ENCODE measurements at places on chromosomes 13 and 19.
A peak's percentile ranks its signal among the peaks of the same experiment; 100 is the strongest.

- no peak for DNase-seq
Measured at GRCh38 chr19:52492994-52493470, 34.4 kb upstream of the ZNF808 start.

DNA sequence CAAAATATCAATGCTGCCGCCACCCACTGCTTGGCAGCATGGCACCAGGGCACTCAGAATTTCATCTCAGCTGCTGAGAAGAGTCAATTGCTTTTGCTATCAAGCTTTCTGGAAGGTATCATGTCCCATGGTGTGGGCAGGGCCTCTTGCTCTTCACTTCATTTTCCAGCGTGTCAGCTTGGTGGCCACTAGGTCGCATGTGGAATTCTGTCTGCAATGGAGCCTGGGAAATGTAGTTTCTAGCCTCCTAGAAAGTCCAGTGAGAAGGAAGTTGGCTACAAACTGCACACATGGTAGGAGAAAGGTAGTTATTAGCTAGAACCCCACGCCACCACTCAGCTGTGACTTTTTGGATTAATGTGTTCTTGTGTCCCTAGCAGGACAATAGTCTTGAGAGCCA is 105.3 kb downstream of the MYO16 start:
- no peak for DNase-seq

DNA sequence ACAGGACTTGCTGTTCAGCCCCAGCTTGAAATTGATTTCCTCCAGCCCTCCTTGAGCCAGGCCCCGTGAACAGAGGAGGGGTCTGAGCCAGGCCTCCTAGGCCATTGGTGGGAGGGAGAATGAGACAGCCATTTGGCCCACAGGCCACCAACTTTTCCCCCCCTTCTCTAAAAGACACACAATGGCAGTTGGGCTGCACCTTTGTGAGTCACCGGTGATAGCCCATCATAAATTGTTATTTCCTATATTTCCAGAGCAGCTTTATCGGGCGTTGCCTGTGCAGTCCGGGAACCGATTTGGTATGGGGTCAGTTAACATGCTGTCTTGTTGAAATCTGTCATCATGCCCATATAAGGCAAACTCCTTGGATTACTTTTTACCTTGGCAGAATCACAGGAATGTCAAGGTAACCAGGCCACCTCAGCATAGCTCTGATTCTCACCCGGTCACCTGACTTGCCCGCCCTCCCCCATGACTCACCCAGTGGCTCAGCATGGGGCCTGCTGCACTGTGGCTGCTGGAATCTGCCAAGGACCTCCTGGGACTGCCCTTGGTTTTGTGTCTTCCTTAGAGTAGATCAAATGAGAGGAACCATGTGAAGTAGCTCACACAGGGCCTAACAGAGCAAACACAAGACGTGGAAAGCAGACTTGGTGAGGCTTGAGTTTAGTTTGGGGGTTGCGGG is 36.1 kb downstream of the ACTN4 start:
- DNase-seq = peak; percentile 61

DNA sequence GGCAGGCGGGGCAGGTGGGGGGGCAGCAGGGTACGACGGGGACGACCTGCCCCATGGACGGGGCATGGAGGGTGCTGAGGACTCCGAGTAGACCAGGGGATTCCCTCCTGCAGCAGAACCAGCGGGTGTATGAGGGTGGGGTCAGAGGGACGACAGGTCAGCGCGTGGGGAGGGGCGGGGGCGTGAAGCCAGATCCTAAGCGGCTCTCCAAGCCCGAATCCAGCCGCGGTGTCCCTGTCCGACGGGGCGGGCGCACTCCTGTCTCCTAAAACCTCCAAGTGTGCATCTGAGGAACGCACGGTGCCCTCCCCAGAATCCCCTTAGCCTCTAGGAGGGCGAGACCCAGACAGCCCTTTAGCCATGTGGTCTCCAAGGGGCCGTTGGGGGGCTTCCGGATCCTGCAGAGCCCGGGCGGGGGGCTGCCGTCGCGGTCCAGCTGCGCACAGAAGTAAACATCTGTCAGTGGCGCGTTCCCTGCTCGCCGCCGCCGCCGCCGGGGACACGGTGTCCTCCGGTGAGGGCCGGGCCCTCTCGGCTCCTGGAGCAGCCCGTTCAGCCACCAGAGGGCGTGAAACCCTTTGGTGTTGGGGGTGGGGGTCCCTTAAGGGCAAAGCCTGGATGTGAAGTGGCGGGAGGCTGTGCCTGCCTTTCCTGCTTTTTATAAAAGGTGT is 730 bp downstream of the NRTN start:
- peak; percentile 48 for DNase-seq

DNA sequence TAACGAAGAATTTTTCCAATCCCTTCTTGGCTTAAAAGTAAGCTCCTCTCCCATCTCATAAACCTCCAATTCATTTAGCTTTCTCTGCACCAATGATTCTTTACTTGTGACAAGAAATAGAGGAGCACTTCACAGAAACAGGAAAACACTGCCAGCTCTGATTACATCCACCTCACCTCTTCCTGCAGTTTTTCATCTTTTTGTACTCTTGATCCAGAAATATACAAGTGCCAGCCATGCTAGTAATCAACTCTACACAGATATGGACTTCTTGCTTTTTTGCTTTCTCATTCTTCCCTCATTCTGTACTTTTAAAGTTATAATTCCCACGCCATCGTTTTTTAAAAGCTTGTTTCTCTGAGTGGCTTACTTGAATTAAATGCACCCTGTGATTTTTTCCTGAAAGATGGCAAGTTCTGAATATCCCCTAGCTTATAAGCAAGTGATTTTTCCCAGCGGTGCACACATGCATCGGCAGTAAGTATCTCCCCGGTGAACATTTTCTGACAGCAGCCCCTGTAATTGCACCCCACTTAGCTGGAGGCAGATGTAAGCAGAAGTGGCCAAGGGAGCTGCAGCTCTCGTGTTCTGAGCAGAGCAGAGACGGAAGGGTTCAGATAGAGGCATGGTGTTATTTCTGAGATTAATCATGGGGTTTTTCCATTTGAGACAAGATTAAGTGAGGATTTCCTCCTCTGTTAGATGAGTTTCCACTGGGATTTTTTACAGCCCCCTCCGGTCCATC is 340.7 kb downstream of the SLC7A1 start:
- DNase-seq = no peak

DNA sequence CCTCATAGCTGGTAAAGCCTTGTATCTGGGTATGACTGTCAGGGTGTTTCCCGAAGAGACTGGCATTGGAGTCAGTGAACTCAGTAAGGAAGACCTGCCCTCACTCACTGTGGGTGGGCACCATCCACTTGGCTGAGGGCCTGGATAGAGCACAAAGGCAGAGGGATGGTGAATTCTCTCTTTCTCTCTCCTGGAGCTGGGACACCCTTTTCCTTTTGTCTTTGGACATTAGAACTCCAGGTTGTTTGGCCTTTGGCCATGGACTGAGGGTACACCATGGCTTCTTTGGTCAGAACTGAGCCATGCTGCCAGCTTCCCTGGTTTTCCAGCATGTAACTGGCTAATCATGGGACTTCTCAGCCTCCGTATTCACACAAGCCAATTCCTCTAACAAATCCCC is 4.6 kb upstream of the CEACAM1 start:
- no peak for DNase-seq

DNA sequence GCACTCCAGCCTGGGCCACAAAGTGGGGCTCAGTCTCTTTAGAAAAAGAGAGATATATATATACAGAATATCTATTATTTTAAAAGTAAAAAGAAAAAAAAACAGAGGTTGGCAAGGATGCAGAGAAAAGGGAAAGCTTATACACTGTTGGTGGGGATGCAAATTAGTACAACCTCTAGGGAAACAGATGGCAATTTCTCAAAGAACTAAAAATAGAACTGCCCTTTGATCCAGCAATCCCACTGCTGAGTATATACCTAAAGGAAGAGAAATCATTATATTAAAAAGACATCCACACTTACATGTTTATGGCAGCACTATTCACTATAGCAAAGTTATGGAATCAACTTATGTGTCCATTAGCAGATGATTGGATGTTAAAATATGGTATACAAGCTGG is 28.6 kb upstream of the SLC1A6 start:
- no peak for DNase-seq

- DNase-seq = no peak
Measured at GRCh38 chr19:47374876-47375693, 26.0 kb downstream of the DHX34 start.

- no peak for DNase-seq
Measured at GRCh38 chr19:1522061-1522460, 1.8 kb upstream of the PLK5 start.
